ENCODE measurements at places on chromosomes 5 and 9.

DNA sequence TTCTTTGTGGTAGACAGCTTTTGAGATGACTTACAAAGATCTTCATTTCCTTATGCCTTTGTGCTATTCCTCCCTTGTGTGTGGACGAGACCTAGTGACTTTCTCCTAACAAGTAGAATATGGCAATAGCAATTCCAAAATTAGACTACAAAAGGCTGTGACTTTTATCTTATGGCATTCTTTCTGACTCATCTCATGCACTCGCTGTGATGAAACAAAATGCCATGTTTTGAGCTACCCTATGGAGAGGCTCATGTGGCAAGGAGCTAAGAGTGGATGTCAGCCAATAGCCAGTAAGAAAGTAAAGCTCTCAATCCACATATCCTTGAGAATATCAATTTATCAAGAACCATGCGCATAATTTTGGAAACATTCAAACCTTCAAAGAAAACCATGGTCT is 380.5 kb upstream of the SMC2 start:
- ATAC-seq: no peak

DNA sequence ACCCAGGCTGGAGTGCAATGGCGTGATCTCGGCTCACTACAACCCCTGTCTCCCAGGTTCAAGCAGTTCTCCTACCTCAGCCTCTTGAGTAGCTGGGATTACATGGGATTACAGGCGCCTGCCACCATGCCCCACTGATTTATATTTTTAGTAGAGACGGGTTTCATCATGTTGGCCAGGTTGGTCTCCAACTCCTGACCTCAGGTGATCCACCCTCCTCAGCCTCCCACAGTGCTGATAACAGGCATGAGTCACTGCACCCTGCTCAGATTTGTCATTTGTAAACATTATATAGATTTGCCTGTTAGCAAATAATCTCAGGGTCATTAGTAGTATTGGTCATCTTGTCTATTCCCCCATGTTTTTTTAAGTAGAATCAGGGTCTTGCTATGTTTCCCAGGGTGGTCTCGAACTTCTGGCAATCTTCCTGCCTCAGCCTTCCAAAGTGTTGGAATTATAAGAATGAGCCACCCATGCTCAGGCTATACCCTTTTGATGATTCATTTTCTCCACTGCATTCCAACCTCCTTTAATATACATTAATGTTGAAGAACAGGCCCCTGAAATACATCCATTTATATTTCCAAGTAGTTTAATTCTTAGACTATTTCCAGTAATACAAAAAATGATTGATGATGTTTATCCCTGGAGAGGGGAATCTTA is 17.3 kb downstream of the CENPH start:
- ATAC-seq: no peak

- no peak for ATAC-seq
Measured at GRCh38 chr5:138711087-138711486, 42.1 kb upstream of the CTNNA1 start.

DNA sequence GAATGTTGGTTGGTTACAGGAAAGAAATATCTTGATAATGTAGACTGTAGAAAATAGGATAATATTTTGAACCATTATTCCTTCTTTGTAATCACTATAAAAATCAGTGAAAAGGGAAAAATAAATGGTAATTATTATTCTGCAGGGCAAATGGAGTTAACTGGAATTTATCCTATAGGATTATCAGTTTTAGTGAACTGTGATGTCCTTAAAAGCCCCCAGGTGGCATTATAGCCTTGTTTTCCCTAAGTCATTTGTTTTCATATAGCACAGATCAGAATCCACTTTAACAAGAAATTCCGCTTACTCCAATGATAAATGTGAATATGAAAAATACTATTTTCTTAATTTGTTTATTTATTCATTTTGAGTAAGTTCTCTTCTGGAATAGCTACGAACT is 26.2 kb upstream of the WDR41 start:
- ATAC-seq: no peak

DNA sequence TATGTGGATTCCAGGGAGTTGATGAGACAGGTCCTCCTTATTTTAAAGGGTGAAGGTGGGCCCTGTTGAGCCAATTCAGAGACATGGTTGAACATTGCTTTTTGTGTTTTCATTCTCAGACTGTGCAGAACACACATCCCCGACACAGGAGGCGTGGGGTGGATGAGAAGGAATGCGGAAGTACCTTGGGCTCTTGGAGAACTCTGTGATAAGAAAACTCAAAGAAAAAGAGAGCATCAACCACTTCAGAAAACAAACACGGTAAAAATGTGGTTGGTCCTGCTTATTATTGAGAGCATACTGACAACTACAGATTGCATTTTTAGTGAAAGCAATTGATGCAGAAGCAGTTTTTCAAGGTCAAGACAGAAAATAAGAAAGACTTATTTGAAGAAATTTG is 659.8 kb downstream of the IRX1 start:
- no peak for ATAC-seq

- no peak for ATAC-seq
Measured at GRCh38 chr5:58127255-58128220, 332.3 kb downstream of the PLK2 start.

DNA sequence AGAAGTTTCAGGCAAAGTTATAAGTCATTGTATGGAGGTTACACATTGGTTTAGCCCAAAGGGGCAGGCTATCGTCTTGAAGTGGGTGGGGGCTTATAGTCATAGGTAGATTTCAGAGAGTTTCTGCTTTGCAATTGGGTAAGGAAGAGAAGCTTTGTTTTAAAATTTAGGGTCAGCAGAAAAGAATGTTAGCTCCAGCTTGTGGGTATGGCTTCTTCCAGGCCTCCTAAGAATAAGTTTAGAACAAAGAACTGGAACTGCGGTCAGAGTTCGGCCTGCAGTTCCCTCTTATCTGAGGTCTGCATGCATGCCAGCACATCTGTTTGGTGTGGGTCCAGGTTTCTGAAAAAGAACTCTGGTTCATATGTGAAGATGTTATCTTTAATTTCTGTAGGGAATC is 96.1 kb downstream of the CYFIP2 start:
- no peak for ATAC-seq

DNA sequence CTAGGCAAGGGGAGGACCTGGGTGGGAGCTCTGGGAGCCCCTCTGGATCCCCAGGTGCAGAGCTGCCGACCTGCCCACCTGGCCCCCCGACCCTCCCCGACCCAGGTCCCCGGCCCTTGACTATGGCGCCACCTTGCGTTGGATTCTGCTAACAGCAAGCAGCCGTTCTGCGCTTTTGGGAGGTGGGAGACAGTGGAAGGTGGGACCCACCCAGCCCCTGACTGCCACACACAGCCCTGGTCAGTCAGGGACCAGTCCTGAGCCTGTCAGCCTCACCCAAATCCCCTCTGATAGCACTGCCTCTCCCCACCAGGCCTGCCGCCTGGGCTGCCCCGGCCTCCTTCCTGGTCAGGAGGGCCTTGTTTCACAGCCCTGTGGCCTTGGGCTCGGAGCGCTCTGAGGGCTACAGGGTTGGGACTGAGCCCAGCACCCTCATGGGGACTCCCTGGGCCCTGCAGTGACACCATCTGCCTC is 77.9 kb downstream of the HMCN2 start:
- no peak for ATAC-seq

DNA sequence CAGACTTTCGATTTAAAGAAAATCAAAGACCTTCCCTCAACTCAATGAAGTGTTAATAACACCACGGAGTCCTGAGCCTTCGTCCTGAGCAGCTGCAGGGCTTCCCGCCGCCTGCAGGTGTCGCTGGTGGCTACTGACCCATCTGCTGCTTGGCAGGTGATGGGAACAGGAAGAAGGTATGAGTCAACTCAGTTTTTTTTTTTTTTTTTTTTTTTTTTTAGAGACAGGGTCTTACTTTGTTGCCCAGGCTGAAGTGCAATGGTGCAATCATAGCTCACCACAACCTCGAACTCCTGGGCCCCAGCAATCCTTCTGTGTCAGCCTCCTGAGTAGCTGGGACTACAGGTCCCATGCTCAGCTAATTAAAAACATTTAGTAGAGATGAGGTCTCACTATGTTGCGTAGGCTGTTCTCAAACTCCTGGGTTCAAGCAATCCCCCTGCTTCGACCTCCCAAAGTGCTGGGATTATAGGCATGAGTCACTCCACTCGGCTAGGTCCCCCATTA is 185.7 kb upstream of the IL12B start:
- peak; percentile 66 for ATAC-seq

DNA sequence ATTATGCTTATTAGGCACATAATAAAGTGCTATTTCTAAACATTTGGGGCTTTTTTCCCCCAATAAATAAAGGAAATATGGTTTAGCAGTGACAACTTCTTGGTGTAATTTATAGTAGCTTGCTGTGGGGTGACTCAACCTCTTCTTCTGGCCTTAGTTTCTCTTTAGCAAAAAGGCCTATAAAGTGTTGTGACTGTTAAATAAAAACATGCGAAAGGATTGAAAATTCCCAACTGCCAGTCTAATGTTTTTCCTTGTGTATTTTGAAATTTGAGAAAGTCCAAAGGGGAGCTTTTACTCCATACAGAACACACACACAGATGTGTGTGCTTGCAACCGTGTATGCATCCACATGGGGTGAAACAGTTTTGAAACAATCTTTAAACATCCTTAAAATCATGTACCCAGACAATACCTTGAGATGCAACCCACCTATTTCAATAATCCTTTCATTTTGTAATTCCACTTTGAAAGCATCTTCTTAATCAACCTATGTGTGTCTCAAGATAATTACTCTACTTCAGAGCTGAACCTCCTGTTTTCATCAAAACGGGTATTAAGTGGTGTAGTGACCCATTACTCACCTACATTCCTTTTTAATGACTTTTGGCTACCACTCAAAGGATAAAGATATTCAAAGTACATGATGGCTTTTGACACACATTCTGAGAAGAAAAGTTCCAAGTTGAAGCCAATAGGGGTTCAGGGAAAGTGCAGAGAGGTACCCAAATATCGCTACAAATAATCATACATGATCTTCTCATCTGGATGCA is 123.8 kb downstream of the DROSHA start:
- ATAC-seq: no peak

DNA sequence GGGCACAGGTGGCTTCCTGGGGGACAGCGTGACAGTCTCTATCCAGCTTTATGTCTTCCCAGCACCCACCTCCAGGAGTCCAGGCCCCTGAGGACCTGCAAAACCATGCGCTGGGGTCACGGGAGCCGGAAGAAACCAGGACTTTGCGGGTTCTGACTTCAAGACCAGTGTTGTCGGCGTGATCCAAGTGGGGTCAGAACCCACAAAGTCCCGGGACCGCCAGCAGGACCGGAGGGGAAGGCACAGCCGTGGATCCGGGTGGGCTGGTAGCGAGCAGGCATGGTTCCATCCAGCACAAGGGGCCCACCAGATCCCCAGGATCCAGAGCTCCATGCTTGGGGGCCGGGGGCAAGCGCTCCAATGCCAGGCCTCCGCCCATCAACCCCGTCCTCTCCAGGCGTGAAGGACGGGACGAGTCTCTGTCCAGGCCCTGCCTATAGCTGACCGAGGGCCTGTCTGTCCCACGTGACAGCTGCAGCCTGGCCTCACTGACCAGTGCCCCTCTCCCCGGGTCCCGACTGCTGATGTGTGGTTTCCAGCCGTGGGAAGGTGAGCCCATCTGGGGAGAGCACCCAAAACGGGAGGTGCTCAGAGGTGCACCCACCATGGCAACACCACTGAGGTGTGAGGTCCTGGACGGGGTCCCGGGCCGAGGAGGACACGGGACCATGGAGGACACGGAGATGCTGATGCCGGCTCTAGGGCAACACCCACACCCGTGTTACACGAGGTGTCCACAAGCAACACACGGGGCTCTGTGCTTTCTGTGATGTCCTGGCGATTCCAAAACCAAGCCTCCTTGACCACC is 48.9 kb downstream of the SLC12A7 start:
- no peak for ATAC-seq

DNA sequence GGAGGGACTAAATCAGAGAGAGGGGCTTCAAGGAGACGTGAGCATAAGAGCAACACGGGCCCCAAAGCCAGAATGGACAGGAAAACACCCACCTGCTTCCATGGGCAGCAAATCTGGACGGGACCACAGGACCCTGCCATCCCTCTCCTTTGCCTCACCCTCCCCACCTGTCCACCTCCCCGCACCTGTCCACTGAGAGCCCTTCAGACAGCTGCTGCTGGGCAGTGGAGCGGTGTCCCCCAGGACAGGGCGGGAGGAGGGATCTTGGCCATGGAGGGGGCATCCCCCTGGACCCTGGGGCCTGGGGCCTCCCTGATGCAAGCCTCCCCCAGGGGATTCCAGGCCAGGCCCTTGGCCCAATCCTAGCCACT is 2.6 kb downstream of the CCDC183 start:
- no peak for ATAC-seq

GRCh38 chr9:1454616-1455347 is 404.6 kb downstream of the DMRT2 start:
- no peak for ATAC-seq

DNA sequence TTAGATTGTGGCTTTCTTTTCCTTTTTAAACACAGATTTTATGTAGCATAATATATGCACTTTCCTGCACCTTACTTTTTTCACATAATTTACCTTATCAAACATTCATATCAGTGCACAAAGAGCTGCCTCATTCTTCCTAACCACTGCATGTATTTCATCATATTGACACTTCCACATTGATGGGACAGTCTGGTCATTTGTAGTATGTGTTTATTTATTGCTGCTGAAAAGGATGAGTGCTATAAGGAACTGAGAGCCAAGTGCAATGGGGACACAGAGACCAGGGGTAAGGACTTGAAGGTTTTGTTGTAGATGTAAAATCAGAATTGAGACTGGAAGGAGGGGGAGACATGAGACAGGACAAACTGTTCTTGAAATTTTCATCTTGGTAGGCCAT is 193.8 kb downstream of the SMARCA2 start:
- ATAC-seq: no peak

DNA sequence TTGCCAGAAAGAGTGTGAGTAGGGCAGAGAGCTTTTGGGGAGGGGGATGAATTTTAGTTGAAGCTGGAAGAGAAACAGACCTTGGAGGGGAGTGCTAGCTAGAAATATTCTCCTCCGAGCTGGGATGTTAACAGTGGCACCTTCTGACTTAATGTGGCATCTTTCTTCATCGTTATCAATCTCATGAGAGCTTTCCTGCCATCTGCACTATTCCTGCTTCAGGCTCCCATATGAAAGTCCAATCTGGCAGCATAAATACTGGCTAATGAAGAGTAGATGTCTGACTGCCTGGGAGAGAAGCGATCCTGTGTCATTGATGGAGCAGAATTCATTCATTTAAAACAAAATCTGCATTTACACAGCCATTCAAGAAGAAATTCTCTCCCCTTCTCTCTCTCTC is 284.5 kb downstream of the TMEM38B start:
- no peak for ATAC-seq

GRCh38 chr9:17852108-17852507 is 273.2 kb downstream of the SH3GL2 start:
- no peak for ATAC-seq

DNA sequence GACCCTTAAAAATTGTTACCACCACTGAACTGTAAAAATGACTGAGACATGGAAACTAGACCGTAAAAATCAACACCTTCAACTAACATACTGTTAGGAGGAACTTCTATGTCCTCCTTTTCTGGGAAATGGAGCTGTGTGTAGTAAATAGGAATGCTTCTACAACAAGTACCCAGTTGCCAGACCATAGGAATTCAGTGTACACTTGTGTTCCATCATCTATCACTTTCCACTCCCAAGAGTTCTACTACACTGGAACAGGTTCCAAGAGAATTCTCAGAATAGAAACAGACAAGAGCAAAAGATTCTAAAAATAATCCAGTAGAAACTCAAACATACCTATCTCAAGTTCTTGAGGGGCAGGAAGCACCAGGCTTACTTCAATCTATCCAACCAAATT is 23.6 kb downstream of the UBAP2 start:
- no peak for ATAC-seq

GRCh38 chr9:89032173-89032572 is 40.9 kb downstream of the S1PR3 start:
- no peak for ATAC-seq
